ENCODE measurements at places on chromosomes 6 and 20. TPM values are rescaled to one million over a fixed set of nuclear protein-coding genes. Genes with fewer than 3 reads are reported as not detected.

The TTK gene
- 27.4 TPM for polyA plus RNA-seq

The MLN gene
- not detected for polyA plus RNA-seq

- no peak for DNase-seq
Observed at GRCh38 chr6:39945626-39946025, 11.4 kb upstream of the MOCS1 start.

DNA sequence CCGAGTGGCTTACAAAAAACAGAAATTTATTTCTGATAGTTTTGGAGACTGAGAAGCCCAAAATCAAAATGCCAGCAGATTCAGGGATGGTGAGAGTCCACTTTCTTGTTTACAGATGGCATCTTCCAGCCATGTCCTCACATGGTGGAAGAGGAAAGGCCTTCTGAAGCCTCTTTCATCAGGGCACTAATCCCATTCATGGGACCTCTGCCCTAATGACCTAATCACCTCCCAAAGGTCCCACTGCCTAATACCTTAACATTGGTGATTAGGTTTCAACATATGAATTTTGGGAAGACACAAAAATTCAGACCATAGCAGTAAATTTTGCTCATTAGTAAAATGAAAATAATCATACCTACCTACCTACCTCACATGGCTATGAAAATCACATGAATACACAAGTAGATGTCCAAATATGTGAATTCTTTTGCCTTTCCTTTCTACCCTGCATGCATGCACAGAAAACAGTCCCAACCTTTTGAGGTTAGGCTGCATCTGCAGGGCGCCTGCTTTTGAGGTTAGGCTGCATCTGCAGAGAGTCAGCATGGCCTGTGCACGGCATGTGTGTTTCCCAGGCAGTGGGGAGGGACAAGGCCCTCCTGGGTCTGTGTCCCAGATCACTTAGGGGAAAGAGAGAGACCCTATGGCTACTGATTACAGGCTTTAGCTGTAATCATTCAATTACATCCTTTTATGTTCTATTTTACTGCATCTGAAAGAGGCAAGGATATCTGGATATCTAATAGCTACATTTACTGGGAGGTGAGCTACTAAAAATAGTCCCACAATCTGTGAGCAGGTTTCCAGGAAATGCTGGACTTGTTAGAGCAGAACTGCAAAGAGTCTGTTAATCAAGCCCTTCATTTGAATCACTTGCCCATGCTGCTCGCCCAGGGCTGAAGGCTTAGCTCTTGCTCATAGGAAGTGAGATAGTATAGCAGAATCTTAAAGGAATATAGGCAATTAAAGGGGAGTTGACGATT lies 497.7 kb upstream of the MARCKS start:
- no peak for DNase-seq

- DNase-seq = no peak
Observed at GRCh38 chr6:137099689-137100403, 55.1 kb upstream of the IL20RA start.

DNA sequence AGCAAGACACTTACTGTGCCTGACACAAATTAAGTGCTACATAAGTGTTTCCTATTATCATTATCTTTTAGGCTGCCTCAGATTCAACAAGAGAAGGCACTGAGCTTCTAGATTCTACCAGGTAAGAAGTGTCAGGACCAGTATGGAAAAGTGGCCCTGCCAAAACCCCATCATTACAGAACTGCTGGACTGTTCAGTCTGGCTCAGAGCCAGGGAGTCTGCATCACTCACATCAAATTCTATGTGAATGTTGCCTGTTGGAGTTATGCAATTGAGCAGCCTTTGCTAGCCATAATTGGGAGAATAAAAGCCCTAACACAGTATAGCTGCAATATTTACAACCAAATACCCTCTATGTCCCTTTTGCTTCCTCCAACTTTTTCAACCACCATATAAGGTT lies 70.9 kb downstream of the ATG5 start:
- no peak for DNase-seq
